ENCODE measurements at places on chromosomes 4 and X.

- DNase-seq: no peak
These were observed 169.9 kb downstream of the AFF2 start for GRCh38 chrX:148670277-148670676.

GRCh38 chr4:147354237-147354636, 126.7 kb upstream of the EDNRA start:
- DNase-seq: no peak

GRCh38 chr4:107843391-107843790, 18.7 kb downstream of the SGMS2 start:
- DNase-seq: no peak

- DNase-seq: no peak
These were observed 108.6 kb downstream of the APOOL start for GRCh38 chrX:85112293-85112692.

DNA sequence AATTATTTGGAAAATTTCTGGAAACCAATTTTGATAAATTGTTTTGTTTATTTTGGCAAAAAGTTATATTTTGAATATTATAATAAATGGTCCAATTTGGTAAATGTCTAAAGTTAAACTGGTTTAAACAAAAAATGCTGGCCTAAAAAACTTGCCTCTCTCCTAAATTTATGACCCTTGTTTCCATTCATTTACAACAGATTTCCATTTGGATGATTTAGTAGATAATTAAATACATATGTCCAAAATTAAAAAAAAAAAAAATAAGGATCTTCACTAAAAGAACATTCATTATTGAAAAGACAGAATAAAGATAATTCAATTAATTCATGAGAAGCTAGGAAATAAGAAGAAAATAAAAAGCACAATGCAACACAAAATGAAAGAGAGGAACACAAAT, 449.5 kb downstream of the SPRY1 start:
- DNase-seq: no peak

- no peak for DNase-seq
These were observed 1.4 kb downstream of the VEGFD start for GRCh38 chrX:15382813-15383212.

DNA sequence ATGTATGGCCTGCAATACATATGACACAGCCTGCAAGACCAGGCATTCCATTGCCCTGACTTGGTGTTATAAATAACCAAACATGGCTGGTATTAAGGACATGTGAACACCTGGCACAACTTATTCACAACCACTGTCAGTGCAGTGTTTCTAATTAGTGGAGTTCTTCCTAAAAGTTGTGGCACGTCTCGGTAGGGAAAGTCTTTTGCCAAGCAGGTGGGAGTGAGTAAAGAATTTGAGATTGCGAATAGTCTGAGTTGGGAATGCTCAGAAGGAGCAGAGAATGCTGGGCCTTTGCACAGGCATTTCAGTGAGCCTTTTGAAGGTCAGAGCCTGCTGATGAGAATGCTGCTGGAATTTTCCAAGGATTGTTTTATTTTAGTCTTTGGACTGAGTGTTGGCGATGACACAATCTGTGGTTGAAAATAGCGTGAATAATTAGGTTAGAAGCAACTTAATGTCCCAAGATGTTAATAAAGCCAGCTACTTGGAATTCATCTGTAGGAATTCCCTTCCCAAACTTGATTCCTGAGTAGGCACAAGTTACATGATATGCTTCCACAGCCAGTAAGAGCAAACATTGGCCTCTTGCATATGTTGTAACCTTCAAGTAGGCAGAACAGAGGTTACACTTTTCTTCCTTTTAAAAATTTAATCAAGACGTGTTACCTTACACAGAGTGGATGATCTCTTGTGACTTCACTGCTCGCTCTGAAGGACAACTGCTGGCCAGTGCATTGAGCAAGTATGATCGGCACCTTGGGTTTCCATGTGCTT, 83.6 kb upstream of the PGRMC2 start:
- no peak for DNase-seq
